Astrocyte of the spinal cord (primary cell): ENCODE measurements at places on chromosomes 11 and 22.

DNA sequence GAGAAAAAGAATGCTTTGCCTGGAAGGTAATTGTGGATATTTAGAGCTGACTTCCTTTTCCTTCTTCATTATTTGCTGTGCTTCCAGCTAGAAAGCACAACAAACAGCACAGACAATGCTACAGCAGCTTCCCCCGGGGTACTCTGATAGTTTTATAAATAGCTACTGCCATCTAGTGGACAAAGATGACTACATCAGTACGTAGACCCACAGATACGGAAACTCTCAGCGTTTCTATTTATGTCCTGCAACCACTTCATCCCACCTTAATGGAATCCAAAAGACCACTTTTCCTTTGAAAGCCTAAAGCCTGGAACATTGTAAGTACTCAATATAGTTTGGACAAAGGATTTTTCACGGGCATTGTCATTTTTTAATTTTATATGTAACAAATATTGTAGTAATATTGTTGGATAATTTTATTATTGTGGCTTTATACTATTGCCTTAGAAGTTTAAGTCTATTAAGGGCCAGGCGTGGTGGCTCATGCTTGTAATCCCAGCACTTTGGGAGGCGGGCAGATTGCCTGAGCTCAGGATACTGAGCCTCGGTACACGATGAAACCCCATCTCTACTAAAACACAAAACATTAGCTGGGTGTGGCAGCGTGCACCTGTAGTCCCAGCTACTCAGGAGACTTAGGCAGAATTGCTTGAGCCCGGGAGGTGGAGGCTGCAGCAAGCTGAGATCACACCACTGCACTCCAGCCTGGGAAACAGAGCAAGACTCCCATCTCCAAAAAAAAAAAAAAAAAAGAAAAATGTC is 7.5 kb downstream of the HSPA8 start:
- peak; percentile 74 for DNase-seq

- peak; percentile 43 for DNase-seq
These were observed 14.7 kb upstream of the ST14 start for GRCh38 chr11:130144861-130145281.

DNA sequence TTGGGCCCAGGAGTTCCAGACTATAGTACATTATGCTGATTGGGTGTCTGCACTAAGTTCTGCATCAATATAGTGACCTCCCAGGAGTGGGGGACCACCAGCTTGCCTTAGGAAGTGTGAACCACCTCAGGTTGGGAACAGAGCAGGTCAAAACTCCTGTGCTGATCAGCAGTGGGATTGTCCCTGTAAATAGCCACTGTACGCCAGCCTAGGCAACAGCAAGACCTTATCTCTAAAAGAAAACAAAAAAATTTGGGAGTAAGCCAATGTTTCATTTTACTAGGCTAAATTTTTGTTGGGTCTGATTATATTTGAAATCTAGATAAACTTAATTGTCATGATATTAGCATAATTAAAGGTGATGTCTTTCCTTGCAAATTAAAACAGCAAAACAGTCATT is 3.4 kb downstream of the DEPDC5 start:
- DNase-seq: no peak

DNA sequence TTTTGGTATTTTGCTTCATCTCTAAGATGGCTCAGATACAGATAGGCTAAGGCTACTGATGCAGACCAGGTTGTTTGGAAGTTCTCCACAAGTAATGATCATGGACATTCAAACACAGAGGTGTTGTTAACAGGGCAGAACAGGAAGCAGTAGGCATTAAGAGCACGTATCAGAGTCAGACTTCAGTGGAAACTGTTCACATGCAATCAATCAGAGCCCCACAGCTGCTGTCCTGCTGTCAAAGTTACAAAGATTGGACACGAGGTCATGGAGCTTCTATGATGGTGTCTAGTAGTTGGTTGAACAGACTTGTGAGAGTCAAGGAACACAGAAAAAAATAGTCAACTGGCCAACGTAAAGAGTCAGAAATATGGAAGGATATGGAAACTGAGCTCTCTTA is 19.8 kb downstream of the OR10D3 start:
- no peak for DNase-seq

DNA sequence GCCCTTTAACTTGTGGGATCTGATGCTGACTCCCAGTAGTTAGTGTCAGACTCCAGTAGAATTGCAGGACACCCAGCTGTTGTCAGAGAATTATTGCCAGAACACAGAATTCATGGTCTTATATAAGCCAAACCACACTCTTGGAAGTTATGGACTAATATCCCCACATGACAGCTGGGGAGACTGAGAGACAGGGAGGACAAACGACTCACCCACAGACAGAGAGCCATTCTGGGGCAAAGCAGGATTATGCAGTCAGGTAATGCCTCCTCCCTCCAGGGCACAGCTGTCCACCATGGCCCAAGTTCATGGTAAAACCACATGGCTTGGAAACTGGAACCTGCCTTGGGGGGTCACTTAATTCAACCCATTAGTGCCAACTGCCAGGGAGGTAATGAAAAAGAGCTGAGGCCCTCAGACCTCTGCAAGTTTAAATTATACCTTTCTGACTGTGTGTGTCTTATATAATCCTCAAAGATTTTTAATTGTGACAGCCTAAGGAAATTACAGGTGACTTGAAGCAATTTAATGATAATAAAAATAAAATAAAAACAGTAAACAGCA is 299.5 kb downstream of the BUD13 start:
- no peak for DNase-seq

DNA sequence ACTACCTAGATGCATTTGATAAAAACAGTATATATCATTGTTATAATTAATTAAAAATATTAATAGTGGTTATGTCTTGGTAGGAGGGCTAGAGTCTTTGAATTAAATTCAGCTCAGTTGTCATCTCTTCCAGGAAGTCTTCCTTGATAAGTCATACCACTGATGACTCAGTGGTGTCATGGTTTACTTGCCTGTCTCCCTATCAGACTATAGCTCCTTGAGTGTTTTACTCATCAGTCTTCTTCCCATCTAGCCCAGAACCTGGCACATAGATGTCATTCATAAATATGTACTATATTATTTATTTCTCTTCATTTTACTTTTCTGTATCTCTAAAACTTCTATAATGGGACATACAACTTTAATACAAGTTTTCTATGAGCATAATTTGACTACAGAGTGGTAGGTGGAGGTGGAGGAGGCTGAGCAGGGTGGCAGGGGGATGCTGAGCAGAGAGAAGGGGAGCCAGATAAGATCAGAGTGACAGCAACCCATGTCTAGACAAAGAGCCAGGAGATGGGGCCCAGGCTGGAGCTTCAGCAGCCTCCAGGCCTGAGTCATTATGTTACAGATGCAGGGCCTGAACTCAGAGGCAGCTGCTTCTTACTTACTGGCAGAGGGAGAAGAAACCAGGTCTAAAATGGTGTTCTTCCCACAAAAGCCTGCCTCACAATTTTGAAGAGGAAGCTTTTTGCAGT is 82.3 kb upstream of the PHOX2A start:
- DNase-seq: peak; percentile 39
